H9 (cell line): ENCODE measurements at places on chromosomes 7 and 10. TPM values are rescaled to one million over a fixed set of nuclear protein-coding genes. Genes with fewer than 3 reads are reported as not detected.

GRCh38 chr7:1252540-1253090, 19.9 kb downstream of the UNCX start:
- DNase-seq, result no peak

The SFR1 gene
- 6.5 and 6.6 TPM in 2 replicates for total RNA-seq

The ACHE gene
- total RNA-seq, result 5.7 and 7.0 TPM in 2 replicates

DNA sequence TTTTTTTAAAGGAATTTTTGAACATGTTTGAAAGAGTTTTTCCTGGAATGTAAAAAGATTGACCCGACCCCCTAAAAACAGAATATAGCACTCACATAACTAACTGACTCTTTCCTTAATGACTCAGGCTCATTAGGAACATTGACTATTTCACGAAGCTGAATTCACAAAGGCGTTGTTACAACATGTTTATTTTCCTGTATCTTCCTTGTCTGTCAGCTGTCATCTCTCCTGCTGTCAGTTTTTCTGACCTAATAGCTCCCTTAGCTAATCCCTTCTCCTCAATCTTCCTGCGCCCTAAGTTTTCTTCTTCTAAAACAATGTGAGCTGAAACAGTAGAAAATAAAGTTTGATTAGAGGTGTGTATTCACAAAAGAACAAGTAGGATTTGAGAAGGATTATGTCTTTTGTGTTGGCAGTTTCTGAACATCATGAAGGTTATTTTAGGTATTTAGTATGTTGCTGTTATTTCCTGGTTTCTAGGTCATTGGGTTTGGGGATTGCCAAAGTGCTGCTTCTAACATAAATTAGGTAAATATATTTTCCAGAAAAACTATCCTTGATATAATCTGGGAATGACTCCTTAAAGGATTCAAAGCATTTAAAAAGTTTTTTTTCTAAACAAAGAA, 4.6 kb upstream of the MDFIC start:
- DNase-seq, result no peak

- DNase-seq, result no peak
Observed at GRCh38 chr10:91613411-91614187, 19.3 kb downstream of the PPP1R3C start.

The LBX1 gene
- not detected in 2 replicates for total RNA-seq

The AKR1C3 gene
- total RNA-seq, result 2.1 and 4.5 TPM in 2 replicates

The HDAC9 gene
- 6.9 and 7.7 TPM in 2 replicates for total RNA-seq

The OPN1SW gene
- total RNA-seq, result not detected in 2 replicates
